ENCODE measurements at places on chromosomes 5 and 9. TPM values are rescaled to one million over a fixed set of nuclear protein-coding genes. Genes with fewer than 3 reads are reported as not detected.

The NUTM2F gene
- total RNA-seq: not detected

The PCDHGB6 gene
- total RNA-seq: 4.3 TPM

The GPX3 gene
- total RNA-seq: 391 TPM

The C9orf153 gene
- 0.41 TPM for total RNA-seq

The SLC2A6 gene
- 22.4 TPM for total RNA-seq

The PCDHA9 gene
- total RNA-seq: 0.20 TPM

DNA sequence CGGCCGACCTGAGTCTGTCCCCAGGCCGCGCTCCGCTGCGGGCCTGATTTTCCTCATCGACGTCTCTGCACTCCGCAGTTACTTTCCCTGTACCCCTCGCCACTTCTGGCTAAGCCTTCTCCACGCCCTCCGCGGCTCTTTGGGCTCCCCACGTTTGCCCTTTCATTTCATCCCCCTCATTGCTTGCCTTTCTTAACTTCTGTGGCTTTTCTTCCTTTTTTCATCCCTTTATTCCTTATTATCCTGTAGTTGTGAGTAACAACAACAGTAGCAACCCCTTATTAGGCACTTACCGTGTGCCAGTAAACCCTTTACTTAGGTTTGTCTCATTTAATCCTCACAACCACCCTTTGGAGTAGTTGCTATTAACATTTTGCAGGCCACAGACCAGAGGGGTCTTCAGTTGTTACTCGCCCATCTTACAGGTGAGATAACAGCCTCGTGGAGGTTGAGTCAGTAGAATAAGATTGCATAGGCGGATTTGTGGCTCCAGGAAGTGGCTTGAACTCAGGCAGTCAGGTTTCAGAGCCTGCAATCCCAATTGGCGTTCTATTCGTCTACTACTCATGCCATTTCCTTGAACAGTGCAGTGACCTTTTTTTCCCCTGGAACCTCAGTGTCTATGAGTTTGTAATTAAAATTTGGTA, 724 bp downstream of the TCERG1 start:
- H3K4me3 ChIP-seq: peak overlapping the region; percentile 94

- no peak for DNase-seq
- H3K27me3 ChIP-seq: no peaks in the 10 kb centered on the region
- H3K4me3 ChIP-seq: no peak overlapping the region
- no peaks in the 10 kb centered on the region for H3K36me3 ChIP-seq
These were observed 128.8 kb downstream of the FBN2 start for GRCh38 chr5:128409166-128409800.

- H3K27ac ChIP-seq: no peak overlapping the region
- no peaks in the 10 kb centered on the region for H3K27me3 ChIP-seq
- H3K4me1 ChIP-seq: no peaks in the 10 kb centered on the region
These were observed 16.4 kb downstream of the FGF1 start for GRCh38 chr5:142669477-142669876.

DNA sequence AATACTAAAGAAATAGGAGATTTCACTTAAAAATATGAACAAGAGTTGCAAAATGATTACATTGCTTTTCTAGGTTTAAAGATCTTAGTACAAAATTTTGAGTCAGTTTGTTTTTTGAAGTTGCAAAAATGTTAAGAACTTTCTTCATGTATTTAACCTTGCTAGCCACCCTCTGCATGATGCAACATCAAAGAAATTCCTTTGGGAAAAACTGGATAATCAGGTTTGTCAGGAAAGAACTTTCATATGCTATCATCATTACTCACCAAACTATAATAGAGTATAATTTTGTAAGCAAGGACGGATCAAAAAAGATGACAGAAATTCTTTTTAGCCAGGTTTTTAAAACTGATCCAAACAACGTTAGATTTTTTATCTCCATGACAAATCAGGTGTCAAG, 116.9 kb upstream of the MRPS30 start:
- no peaks in the 10 kb centered on the region for H3K36me3 ChIP-seq
- no peak for DNase-seq
- H3K27ac ChIP-seq: no peak overlapping the region
- H3K27me3 ChIP-seq: no peaks in the 10 kb centered on the region
- no peaks in the 10 kb centered on the region for H3K4me1 ChIP-seq

DNA sequence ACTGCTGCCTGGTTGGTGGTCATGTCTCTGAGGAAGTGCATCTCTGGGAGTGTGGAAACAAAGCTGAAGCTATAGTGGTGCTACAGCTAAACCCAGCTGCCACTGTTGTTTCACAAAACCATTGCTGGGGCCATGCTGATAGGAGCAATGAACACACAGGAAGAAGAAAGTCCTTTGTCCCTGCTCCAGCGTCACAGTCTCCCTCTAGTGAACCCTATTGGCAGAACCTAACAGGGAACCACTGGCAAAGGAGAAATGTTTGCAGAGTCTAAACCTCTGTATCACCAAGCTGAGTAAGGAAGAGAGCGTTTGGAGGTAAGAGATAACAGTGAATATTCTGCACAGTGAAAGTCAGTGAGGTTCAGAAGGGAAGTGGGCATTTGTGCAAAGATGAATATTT, 244.0 kb downstream of the YTHDC2 start:
- H3K36me3 ChIP-seq: no peaks in the 10 kb centered on the region
- H3K4me1 ChIP-seq: no peaks in the 10 kb centered on the region
- no peaks in the 10 kb centered on the region for H3K27me3 ChIP-seq
- H3K27ac ChIP-seq: no peak overlapping the region

GRCh38 chr9:109037946-109038715, 24.8 kb upstream of the CTNNAL1 start:
- no peak overlapping the region for H3K27ac ChIP-seq
- H3K27me3 ChIP-seq: no peaks in the 10 kb centered on the region
- no peak for DNase-seq
- peaks cover 9% of the 10 kb centered on the region for H3K4me1 ChIP-seq
- peaks cover 48% of the 10 kb centered on the region for H3K36me3 ChIP-seq

DNA sequence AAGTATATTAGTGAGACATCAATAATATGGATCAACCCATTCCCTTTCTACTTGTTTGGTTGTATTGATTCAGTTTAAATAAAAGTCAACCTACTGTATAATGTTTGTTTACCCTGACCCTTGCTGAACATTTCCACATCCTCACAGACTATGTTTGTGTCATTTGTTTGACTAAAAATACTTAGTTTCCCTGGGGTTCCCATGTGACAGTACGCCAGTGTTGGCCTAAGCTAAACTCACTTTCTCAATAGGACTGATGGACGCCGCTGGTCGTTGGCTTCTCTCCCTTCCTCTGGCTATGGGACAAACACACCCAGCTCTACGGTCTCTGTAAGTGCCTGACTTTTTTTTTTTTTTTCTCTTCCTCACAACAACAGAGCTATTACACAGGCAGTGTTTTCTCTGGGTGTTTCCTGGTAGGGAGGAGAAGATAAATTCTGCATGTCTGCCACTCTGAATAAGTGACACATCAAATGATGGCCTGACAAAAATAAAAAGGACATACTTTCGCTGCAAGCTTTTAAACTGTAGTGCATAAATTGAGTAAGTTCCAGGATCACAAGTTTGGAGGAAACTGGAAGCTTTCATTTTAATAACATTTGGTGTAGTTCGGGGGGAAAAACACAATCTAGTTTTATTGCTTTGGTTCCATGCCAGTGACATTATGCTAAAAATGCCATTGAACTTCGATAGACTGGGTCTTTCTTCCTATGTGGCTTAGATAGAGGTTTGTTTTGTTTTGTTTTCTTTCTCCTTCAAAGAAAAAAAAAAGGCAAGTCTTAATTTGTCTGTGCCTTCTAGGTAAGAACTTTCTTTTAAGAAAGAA, 101.0 kb downstream of the CD180 start:
- no peaks in the 10 kb centered on the region for H3K27me3 ChIP-seq
- peak overlapping the region; percentile 60 for H3K27ac ChIP-seq
- H3K36me3 ChIP-seq: no peaks in the 10 kb centered on the region
- peak; percentile 91 for DNase-seq
- no peak overlapping the region for H3K4me3 ChIP-seq
- peaks cover 22% of the 10 kb centered on the region for H3K4me1 ChIP-seq

DNA sequence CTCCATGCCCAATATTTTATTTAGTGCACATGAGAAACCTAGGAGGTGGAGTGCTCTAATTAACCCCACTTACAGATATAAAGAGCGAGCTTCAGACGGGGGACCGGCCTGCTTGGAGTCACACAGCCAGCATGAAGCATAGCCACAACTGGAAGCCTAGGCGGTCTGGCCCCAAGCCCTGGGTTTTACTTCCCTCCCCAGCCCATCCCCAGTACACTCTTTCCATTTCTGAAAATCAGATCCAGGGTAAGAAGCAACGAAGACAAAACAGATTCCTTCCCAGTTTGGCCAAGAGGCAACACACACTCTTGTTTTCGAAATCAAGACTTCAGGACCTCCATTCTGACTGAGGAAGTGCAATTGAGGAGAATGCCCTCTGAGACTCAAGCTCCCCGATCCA, 27.1 kb downstream of the KCNMB1 start:
- H3K36me3 ChIP-seq: no peaks in the 10 kb centered on the region
- H3K27me3 ChIP-seq: no peaks in the 10 kb centered on the region
- no peak overlapping the region for H3K4me3 ChIP-seq
- peak overlapping the region; percentile 78 for H3K27ac ChIP-seq

DNA sequence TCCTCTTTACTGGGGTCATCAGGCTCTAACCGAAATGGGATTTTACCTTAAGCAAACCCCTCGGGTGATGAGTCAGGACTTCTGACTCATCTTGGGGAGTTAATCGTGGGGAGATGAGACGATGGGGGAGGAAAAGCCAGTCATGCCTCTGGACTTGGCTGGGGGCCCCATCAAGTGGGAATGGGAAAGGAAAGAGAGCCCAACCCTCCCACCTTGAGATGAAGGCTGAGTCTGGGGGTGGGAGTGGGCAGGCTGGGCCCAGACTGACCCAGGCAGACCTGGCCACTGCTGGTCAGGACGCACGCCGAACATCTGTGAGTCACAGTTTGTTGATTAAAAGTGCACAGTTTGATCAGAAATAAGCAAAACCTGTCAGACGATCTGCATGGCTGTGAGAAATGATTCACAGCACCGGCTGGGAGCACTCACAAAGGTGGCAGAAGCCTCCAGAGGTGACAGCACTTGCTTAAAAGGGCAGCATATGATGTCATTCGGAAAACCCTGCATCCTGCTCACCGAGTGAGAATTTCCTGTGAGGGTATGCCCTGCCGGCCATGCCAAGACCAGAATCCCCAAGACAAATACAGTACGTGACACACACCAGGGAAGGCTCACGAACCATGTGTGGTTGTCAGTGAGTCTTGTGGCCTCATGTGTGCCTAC, 50.0 kb upstream of the SLC25A51 start:
- H3K4me1 ChIP-seq: peaks cover 14% of the 10 kb centered on the region
- no peak overlapping the region for H3K4me3 ChIP-seq
- no peaks in the 10 kb centered on the region for H3K27me3 ChIP-seq
- H3K27ac ChIP-seq: peak overlapping the region; percentile 33
- H3K36me3 ChIP-seq: no peaks in the 10 kb centered on the region

GRCh38 chr5:154331924-154332323, 113.9 kb upstream of the SAP30L start:
- no peaks in the 10 kb centered on the region for H3K27me3 ChIP-seq
- no peak overlapping the region for H3K27ac ChIP-seq
- H3K4me1 ChIP-seq: no peaks in the 10 kb centered on the region
- H3K4me3 ChIP-seq: no peak overlapping the region
- H3K36me3 ChIP-seq: peaks cover 56% of the 10 kb centered on the region

- DNase-seq: no peak
- no peak overlapping the region for H3K4me3 ChIP-seq
- no peaks in the 10 kb centered on the region for H3K27me3 ChIP-seq
- no peaks in the 10 kb centered on the region for H3K36me3 ChIP-seq
These were observed 67.8 kb upstream of the ZSWIM6 start for GRCh38 chr5:61264273-61264661.

- H3K4me1 ChIP-seq: peaks cover 6% of the 10 kb centered on the region
- peak overlapping the region; percentile 93 for H3K27ac ChIP-seq
- DNase-seq: no peak
- H3K4me3 ChIP-seq: peak overlapping the region; percentile 78
- H3K27me3 ChIP-seq: no peaks in the 10 kb centered on the region
These were observed 1.7 kb downstream of the PRKAA1 start for GRCh38 chr5:40796487-40796889.

DNA sequence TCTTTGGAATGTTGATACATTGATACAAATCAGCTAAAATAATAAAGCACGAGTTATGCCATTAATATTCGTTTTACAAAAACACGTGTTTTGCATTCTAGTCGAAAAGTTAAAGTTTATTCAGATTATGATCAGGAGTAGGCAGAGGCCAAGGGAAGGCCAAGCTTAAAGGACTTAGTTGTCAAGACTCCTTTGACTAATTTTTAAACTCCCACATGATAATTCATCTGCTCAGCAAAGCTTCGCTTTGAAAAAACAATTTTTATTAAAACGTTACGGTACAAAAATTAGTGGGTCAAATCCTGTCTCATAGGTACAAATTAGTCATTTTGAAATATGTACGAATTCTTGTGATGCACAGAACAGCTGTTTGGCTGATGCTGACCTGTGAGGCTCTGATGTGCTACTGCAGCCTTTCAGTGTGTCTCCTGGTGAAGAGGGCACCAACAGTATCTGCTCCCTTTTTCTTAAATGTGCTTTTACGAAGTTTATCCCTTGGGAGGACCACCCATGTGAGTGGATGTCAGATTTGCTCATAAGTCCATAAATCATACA, 23.0 kb upstream of the NR3C1 start:
- H3K36me3 ChIP-seq: no peaks in the 10 kb centered on the region
- DNase-seq: no peak
- H3K27ac ChIP-seq: no peak overlapping the region
- H3K4me3 ChIP-seq: no peak overlapping the region

DNA sequence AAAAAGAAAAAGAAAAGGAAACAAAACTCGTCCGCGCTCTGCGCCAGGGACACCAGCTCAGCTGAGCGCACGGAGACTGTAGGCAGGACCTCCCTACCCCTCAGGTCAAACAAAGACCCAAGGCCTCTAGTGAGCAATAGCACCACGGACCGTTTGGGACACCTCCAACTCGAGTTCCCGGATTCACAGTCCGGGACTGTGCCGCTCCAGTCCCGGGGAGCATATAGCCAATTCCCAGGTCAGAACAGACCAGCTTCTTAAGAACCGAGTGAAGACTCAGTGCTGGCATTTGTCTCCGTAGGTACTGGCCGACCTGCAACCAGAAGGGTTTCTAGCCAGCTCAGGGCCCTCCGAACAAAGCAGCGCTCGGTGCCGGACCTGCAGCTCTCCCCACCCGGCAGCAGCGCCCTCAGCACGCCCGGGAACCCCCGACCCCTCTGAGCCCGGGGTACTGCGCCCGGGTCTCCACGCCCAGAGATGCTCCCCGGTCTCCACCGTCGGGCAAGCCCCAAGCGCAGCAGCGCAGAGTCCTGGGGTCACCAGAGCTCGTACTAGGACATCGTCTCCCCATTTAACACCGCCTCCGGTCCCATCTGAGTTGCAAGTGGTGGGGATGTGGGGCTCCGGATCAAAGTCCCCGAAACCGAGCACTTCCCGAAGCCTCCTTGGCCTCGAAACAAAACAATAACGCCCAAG, 591 bp downstream of the ABCA1 start:
- H3K4me1 ChIP-seq: peaks cover 38% of the 10 kb centered on the region
- peak overlapping the region; percentile 81 for H3K27ac ChIP-seq
- peak; percentile 46 for DNase-seq
- H3K27me3 ChIP-seq: no peaks in the 10 kb centered on the region
- no peaks in the 10 kb centered on the region for H3K36me3 ChIP-seq

GRCh38 chr5:88685591-88686541, 197.1 kb downstream of the MEF2C start:
- no peaks in the 10 kb centered on the region for H3K4me1 ChIP-seq
- no peak overlapping the region for H3K27ac ChIP-seq
- H3K36me3 ChIP-seq: no peaks in the 10 kb centered on the region
- DNase-seq: no peak

- no peak for DNase-seq
- no peak overlapping the region for H3K27ac ChIP-seq
- H3K4me3 ChIP-seq: no peak overlapping the region
- H3K4me1 ChIP-seq: peaks cover 7% of the 10 kb centered on the region
These were observed 210.2 kb upstream of the ACTBL2 start for GRCh38 chr5:57692582-57693487.
